ENCODE measurements at places on chromosomes 4 and X. TPM values are rescaled to one million over a fixed set of nuclear protein-coding genes. Genes with fewer than 3 reads are reported as not detected.

The ARMCX2 gene
- 43.5 TPM for total RNA-seq

The HTR2C gene
- not detected for total RNA-seq

The RAB33A gene
- total RNA-seq, result 1.2 TPM

The GLRA3 gene
- total RNA-seq, result not detected

The GPRASP3 gene
- total RNA-seq, result 5.7 TPM

The GABRE gene
- total RNA-seq, result 54.0 TPM

The DACH2 gene
- total RNA-seq, result not detected

The DUX4 gene
- total RNA-seq, result not detected

The RNF175 gene
- total RNA-seq, result 1.00 TPM

The CTAG1A gene
- total RNA-seq, result not detected

The TLR8 gene
- total RNA-seq, result 0.65 TPM

The MAGEA8 gene
- total RNA-seq, result not detected

The PFKFB1 gene
- total RNA-seq, result 0.35 TPM

The ARHGAP6 gene
- total RNA-seq, result 4.8 TPM

The FREM3 gene
- not detected for total RNA-seq

The ADH1B gene
- total RNA-seq, result 12.6 TPM

The VEGFD gene
- 1.3 TPM for total RNA-seq

The SULT1E1 gene
- not detected for total RNA-seq

The ODAPH gene
- not detected for total RNA-seq

The MAP3K15 gene
- total RNA-seq, result not detected

The FGF16 gene
- total RNA-seq, result 0.13 TPM

The HSD17B13 gene
- 0.38 TPM for total RNA-seq

The COX18 gene
- 15.9 TPM for total RNA-seq

The GRXCR1 gene
- total RNA-seq, result not detected

The CCDC158 gene
- total RNA-seq, result 0.81 TPM

The ARHGAP4 gene
- total RNA-seq, result 22.9 TPM

The TCEAL6 gene
- total RNA-seq, result not detected

The TLR6 gene
- total RNA-seq, result 1.2 TPM

The MUC7 gene
- not detected for total RNA-seq

The GAGE12F gene
- total RNA-seq, result not detected

The GYPE gene
- 0.32 TPM for total RNA-seq

The PPM1K gene
- 210 TPM for total RNA-seq

The SSX7 gene
- total RNA-seq, result not detected

The PNMA5 gene
- not detected for total RNA-seq

The AIFM1 gene
- 97.3 TPM for total RNA-seq

The PNCK gene
- 7.6 TPM for total RNA-seq

The GAGE13 gene
- total RNA-seq, result not detected

The COL4A6 gene
- total RNA-seq, result 6.1 TPM

The RPS6KA3 gene
- total RNA-seq, result 40.4 TPM

The KDR gene
- 28.7 TPM for total RNA-seq

The MXRA5 gene
- total RNA-seq, result 17.5 TPM

The FAM184B gene
- 0.03 TPM for total RNA-seq

The BGN gene
- total RNA-seq, result 175 TPM

The BEX2 gene
- 1.5 TPM for total RNA-seq

The GPRIN3 gene
- total RNA-seq, result 7.3 TPM

The AMMECR1 gene
- 1.5 TPM for total RNA-seq

The AFM gene
- total RNA-seq, result not detected

The XAGE1B gene
- total RNA-seq, result not detected

The USP26 gene
- total RNA-seq, result not detected

The NLGN4X gene
- total RNA-seq, result 2.0 TPM

The SEPTIN11 gene
- total RNA-seq, result 41.5 TPM

The GIMD1 gene
- total RNA-seq, result not detected

The IKBKG gene
- total RNA-seq, result 18.9 TPM

Data from cardiac septum (tissue), 1 donor.